ENCODE measurements at places on chromosomes 1 and 21.

DNA sequence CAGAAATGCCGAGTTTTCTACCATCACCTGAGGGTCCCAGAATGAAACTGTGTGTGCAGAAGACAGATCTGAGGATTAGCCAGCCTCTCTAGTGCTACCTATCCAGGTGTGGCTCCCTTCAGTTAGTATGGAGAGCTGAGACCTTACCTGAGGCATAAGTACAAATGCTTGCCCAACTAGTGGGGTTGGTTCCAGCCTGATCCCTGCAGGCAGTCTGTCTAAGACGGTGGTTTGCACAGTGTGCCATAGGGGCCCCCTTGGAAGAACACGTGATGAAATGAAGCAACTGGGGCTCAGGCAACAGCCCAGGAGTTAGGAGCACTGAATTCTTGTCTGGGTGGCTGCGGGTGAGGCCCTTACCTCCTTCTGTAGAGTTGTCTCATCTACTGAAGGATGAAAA, 15.6 kb downstream of the S100A7A start:
- no peak for DNase-seq

GRCh38 chr1:25256578-25256965, 9.3 kb upstream of the RSRP1 start:
- DNase-seq, result no peak

DNA sequence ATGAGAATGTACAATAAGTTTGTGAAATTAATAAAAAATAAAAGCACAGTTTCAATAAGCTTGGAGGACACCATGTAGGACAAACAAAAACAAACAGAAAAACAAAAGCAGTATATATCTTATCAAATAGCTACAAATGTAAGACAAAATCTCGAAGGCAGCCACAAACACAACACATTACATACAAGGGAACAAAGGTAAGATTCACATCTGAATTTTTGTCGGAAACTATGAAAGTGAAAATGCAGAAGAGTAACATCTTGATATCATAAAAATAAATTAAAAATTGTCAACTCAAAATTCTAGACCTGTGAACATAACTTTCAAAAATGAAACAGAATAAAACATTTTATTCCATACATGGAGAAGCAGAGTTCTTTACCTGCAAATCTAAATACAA, 1049.5 kb upstream of the ADGRL2 start:
- DNase-seq, result no peak

GRCh38 chr21:21807598-21807903, 809.3 kb downstream of the NCAM2 start:
- no peak for DNase-seq

DNA sequence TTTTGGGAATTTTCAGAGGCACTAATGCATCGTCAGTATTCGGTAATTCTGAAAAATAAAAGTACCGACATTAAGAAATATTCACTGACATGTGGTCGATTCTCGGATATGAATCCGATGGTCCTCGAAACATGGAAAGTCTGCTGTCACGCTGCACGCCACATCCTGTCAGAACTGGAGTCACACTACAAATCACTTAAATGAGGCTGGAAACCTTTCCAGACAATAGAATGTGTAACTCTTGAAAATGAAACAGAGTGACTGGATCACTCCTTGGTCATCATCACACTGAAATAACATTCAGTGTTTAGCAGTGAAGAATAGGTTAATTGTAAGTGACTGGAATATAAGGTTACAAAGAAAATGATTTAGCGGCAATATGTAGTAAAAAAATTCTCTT, 620.1 kb upstream of the ADAMTS5 start:
- no peak for DNase-seq

DNA sequence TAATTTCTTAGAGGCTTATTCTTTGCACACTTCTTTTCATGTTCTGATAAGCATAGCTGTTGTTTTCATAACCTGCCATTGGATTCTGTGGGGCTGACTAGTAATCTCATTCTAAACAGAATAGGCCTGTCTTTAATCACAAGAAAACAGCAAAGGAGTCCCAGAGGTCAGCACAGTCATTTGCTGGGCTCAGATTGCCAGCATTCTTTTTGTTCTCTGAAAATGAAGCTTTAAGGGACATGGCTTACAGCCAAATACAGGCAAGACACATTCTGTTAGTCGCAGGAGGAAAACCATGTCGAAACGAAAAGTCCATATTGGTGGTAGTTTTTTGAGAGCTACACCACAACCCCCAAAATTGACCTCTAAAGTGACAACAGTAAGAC, 75.0 kb downstream of the MRPS6 start:
- DNase-seq, result no peak

DNA sequence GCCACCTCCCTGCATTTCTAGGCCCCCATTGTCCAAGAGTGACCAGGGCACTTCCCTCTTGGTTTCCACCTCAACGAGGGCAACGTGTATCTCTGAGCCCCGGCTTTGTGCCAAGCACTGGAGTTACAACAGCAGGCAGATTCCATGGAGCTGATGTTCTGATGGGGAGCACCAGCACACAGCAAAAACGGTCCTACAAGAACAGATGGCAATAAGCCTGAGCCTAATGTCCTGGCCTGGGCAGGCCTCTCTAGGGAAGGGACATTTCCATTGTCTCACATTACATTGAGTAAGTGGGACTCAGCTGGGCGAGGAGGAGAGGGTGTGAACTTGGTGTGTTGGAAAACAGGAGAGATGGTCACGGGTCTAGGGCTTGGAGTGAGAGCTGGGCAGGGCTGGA, 27.2 kb upstream of the NPPB start:
- DNase-seq, result no peak

DNA sequence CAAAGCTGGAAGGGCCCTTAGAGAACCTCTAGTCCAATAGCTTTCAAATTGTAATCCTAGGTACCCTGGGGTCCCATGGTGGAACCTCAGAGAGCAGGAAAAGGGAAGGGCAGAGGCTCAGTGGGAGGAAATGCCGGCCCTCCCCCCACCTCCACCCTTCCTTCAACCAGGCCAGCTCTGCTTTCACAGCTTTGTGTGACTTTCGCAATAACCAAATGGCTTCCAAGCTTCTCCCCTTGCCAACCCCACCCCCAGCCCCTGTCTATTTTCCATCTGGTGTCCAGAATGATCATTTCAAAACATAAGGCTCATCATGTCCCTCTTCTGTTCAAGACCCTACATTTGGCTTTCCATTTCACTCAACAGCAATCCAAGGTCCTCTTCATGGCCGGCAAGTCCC, 74.4 kb downstream of the CD58 start:
- no peak for DNase-seq

GRCh38 chr1:228147151-228147693, 2.5 kb upstream of the GJC2 start:
- no peak for DNase-seq

- no peak for DNase-seq
Measured at GRCh38 chr1:84888753-84889152, 4.3 kb downstream of the LPAR3 start.

DNA sequence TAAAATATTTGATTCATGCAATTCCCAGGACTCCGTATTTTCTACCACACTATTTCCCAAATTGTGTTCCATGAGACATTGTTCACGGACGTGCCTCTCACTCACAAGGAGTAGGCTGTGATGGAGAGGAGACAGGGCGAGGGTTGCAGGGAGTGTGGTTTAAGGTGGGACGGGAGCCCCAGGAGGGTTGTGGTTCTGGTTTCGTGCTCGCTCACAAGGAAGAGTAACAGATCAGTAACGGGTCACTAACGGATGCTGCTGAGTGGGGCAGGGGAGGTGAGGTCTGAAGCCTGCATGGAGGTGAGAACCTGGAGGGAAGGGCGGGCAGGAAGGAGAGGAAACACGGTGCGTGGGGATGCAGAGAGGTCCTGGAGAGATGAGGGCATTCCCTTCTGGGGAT, 28.8 kb downstream of the TFF3 start:
- no peak for DNase-seq

GRCh38 chr1:19213580-19213979, 3.5 kb upstream of the UBR4 start:
- DNase-seq, result no peak

DNA sequence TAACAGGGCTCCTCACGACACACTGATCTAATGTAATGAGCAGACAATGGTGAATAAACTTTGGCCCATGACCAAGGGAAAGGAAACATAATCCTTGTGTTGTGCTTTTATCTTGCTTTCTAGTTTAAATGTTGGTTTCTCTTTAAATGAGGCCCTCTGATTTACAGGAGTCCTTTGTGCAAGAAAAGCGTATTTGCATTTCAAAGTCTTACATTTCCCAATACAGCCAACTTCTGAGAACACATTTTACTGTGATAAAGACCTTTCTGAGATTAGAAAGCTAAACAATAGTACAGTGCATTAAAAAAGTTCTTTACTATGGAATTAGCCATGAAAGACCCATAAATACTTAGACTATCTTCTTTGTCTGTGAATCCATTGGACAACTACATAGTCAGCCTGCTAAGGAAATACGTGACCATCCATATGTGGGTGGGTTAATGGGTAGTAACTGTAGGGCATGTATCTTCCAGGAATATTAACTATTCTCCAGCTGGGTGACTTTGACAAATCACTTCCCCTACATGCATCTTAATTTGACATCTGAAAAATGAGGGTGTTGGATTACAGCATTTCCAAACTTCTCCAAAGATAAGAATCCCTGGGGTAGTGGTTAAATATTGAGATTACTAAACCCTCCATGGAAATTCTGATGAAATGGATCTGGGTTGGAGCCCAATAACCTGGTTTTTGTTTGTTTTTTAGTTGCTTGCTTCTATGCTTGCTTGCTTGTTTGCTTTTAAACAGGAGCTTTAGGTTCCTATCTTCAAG, 50.3 kb upstream of the USP1 start:
- DNase-seq, result no peak

DNA sequence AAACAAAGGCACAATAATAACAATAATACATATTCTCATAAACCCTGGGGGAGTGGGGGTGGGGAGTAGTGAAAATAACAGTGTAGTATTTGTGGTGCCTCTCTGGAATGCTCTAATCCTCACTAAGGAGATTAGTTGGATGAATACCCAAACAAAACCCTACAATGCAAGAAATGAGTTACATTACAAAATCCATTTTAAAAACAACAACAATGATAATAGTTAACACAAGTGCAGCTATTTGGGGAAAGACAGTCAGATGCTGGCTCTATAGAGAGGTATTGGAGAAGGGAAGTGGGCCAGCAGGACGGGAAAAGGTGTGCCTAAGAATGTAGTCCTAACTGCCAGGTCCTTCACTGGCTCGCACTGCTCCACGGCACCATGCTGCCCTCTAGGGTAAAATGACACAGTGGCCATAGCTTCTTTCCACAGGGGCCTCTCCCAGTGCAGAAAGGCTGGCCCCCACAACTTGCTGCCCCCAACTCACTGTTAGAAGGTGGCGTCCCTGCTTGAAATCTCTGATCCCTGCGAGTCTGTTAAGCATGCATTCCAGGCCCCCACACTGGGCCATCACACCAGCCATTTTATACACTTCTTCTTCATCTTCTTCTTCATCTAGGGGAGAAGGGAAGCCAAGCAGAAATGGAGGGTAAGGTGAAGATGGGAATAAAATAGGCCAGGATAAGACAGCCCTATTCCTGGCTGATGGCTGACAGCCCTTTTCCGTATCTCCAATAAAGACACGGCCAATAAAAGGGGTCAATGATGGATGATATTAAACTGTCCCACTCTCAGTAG, 113.8 kb downstream of the UBR4 start:
- DNase-seq, result no peak

DNA sequence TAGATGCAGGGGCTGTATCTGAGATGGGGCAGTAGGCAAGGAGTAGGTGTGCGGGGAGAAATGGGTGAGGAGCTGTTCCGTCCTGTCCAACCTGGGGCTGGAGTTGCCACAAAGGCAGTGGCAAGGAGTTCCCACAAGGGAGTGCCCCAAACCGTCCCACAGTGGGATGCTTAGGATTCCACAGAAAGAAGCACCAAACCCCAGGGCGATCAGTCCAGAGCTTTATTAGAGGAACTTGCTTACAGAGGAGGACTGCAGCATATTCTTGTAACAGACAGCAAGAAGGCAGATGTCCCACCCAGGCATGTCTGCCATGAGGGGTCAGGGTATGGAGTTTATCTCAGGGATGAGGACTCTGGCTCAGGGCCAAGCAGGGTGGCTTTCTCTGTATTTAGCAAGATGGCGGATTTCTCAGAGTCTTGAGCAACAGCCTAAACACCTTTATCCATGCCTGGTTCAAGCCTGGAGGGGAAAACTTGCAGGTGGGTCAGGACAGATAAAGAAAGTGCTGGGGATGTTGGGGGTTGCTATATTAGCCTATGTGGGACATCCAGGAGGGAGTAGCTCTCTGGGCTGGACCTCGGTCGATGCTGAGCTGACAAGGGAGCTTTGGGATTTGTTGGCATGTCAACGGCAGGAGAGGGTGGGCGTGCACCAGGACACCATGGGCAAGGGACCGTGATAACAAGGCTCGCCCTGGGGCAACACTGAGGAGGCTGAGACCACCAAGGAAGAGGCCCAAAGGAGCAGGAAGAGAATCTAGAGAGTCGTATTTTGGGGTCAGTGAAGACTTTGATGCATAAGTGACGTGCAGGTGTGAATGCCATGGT, 32.8 kb downstream of the OBSCN start:
- DNase-seq, result no peak

DNA sequence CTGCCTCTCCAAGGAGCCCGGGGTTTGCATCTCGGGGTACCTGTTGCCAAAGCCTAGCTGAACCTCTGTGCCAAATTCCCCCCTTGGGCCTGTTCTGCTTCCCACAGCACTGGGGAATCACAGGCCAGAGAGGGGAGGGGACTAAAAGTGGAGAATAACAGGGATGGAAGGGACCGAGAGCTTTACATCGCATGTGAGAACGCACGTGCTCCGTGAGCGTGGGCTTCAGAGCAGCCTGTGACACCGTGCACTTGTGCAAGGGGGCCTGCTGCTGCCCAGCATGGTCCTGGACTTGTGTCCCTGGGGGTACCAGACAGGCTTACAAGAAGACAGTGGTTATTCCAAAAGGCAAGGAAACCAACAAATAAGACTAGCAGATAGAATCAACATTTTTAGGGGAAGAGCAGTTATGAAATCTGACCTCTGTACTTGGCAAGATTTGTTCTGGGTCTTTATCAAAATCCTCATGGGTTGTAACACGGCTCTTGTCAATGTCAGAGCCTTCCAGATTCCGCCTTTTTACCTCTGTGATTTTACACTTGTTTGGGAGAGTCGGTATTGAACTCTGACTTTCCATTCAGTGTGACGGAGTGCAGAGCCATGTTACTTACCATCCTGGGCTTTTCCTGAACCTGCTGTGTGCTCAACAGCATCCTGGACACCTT, 36.2 kb upstream of the TNFRSF1B start:
- DNase-seq, result no peak

GRCh38 chr1:165933446-165934170, 106.2 kb downstream of the UCK2 start:
- no peak for DNase-seq

- no peak for DNase-seq
Measured at GRCh38 chr1:225431081-225431863, 3.4 kb upstream of the LBR start.

- no peak for DNase-seq
Measured at GRCh38 chr1:245876586-245876985, 630.5 kb downstream of the SMYD3 start.

All from stimulated activated CD4-positive, alpha-beta T cell treated with anti-CD3 and anti-CD28 coated beads, Interleukin-12 subunit alpha, Interleukin-12 subunit beta, amount 100 ng/mL, for 24 hours (primary cell).